Ammon's horn (tissue), 1 donor: ENCODE measurements at places on chromosomes 3 and 15.

GRCh38 chr3:169610888-169611291 is 52.6 kb downstream of the MECOM start:
- DNase-seq: no peak

GRCh38 chr15:99522288-99522687 is 43.5 kb upstream of the MEF2A start:
- no peak for DNase-seq

GRCh38 chr15:66773129-66773873 is 71.3 kb downstream of the SMAD6 start:
- no peak for DNase-seq

GRCh38 chr3:110521019-110521418 is 550.6 kb upstream of the NECTIN3 start:
- no peak for DNase-seq

GRCh38 chr15:84715441-84716035 is 401 bp downstream of the SEC11A start:
- peak; percentile 32 for DNase-seq

- no peak for DNase-seq
Observed at GRCh38 chr3:100083209-100083608, 31.1 kb downstream of the FILIP1L start.

DNA sequence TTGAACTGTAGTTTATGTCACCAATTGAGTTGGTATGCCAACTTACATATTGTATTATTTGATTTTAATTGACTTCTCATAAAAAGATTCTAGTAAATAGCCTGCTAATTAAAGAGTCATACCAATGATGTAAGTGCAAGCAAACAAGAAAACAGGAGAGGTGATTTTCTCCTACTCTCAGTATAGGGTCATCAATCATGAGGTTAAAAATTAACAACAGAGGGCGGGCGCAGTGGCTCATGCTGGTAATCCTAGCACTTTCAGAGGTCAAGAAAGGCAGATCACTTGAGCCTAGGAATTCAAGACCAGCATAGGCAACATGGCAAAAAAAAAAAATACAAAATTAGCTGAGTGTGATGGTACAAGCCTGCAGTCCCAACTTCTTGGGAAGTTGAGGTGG is 108.7 kb downstream of the MYO9A start:
- no peak for DNase-seq

- DNase-seq: no peak
Observed at GRCh38 chr3:192514081-192514753, 213.1 kb downstream of the FGF12 start.

- DNase-seq: no peak
Observed at GRCh38 chr15:39145854-39146625, 434.8 kb upstream of the THBS1 start.

- peak; percentile 72 for DNase-seq
Observed at GRCh38 chr15:64695561-64695992, 79.8 kb downstream of the RBPMS2 start.

DNA sequence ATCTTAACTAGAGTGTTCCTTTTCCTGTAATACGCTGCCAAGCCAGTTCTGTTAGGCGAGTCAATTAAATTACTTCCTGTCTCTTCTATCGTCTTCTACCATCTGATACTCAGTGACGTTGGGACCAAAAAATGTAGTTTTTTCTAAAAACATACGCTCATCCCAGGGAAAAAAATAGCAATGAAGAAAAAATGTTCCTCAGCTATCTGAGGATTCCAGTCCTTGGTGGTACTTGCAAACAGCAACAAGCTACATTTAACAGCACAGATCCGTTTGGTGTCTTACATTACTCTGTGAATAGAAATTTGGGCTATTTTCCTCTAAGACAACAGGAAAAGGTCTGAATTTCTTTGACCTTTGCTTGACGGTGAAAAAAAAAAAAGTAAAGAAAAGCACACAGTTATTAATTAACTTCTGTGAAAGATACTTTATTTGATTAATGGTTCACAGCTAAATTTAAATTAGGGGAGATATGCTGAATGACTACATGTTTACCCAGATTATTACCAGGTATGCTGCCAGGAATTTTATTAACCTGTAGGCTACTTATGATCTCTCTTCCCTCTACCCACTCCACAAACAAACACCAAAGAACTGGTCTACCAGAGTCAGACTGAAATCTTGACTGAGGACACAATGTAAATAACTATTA is 254.4 kb upstream of the ZPLD1 start:
- no peak for DNase-seq

DNA sequence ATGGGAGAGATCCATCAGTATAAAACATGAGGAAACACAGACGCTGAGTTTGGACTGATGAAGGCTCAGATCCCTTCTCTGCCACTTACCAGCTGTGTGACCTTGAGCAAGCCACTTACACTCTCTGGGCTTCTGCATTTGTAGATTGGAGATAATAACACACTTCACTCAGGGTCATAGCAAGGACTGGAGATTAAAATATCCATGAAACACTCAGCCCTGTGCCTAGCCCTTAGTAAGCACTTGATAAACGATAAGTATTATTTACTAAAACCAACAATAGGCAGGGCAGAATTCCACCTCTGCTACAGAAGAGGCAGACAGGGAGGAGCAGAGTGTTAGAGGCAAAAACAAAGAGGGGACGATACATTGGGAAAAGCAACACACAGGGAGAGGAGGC is 420.5 kb upstream of the WNT5A start:
- DNase-seq: no peak

DNA sequence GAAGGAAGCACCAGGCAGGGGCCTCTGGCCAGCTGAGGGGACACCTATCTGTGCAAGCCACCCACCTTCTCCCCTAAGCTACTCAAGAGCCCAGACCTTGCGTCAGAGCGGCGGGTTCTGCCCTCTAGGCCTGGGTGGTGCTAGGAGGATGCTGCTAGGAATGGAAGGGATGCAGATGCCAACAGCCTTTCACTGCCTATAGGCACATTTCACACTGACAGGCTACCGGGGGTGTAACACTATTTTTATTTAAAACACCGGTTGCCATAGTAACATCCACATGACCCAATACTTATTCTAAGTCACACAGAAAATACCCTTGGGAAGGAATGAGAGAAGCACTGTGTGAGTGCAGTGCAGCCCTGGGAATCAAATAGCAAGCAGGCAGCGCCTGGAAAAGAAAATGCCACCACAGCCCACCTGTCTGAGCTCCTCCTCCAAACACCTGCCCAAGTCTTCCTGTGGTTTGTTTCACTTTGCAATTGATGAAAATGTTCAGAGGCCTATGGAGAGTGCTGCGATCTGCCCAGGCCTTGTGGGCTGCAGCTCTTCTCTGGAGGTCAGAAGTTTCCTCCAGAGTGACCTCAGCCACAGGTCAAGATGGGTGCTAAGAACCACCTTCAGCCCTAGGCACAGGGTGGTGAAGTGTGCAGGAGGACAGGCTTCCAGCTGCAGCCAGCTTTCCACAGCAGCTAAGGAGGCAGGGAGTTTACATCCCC is 113.5 kb upstream of the TOPAZ1 start:
- DNase-seq: peak; percentile 45

DNA sequence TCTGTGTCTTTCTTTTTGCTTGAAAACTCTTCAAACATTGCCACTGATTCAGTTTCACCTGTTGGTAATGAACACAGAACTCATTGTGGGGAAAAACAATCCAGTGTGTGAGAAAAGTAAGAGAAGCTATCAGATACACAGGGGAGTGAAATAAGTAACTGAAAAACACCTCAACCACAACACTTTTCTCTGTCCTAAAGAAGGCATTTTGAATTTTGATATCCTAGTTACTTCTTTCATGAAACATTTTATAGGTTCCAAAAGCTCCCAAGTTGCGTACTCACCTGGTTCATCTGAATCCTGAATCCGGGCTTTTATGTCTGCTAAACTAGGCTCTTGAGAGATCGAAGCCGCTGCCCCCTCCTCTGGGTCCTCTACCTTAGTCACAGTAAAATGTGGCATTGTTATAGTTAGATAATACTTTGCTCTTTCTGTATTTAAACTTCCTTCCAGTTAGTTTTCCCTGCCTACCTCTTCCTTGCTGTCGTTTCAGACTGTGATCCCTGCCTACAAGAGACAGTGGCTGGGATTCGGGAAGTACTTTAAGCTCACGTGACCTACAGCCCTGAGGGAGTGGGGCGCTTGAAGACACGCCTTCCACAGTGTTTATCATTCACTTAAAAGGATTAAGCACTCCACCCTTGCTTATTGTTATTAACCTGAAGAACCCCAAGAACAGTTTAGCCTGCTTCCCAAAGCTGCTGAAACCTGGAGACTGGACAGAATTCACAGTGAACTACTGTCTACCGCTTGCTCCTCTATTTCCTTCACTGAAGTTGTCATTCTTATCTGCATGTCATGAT is 19.1 kb downstream of the SLC12A6 start:
- peak; percentile 63 for DNase-seq

DNA sequence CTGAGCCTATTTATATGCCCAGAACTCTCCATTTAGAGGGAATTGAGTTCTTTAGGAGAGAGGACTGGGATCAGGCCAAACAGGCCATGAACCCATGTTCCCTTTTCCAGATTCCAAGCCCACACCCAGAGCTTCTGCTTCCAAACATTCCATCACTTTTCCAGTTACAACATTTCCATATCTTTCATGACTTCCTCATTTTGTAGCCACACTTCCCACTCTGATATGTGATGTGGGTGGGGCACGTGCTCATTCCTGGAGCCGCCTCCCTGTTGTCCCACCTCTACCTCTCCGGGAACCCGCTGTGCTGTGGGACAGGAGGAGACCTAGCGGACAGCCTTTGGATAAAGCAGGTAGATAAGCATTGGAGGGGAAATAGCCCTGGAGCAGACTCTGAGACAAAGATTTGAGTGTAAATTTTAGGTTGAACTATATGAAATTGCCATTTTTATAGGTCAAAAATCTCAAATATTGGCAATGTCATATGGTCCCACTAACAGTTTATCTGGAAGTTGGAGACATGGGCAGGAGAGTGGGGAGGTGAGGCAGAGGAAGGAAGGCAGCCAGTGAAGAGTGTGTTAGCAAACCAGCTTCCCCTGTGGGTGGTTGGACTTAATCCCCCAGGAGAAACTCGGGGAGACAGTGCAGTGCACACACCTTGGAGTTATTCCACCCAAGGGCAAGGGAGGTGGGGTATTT is 31.8 kb downstream of the CYP8B1 start:
- no peak for DNase-seq

DNA sequence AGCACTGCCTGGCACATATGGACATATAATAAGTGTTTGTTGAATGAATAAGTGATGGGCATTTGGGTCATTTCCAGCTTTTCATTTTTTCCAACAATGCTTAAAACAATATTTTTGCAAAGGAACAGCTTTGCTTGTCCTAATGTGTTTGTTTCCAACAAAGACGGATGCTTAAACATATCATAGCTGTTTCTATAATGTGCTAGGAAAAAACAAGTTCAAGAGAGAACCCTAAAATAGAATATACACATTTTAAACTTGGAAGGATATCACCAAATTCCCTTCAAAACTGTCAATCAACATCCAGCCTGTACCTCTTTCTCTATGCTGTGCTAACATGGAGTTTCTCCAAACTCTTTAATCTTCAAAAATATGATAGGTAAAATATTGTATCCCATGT is 224.5 kb upstream of the WNT5A start:
- no peak for DNase-seq

DNA sequence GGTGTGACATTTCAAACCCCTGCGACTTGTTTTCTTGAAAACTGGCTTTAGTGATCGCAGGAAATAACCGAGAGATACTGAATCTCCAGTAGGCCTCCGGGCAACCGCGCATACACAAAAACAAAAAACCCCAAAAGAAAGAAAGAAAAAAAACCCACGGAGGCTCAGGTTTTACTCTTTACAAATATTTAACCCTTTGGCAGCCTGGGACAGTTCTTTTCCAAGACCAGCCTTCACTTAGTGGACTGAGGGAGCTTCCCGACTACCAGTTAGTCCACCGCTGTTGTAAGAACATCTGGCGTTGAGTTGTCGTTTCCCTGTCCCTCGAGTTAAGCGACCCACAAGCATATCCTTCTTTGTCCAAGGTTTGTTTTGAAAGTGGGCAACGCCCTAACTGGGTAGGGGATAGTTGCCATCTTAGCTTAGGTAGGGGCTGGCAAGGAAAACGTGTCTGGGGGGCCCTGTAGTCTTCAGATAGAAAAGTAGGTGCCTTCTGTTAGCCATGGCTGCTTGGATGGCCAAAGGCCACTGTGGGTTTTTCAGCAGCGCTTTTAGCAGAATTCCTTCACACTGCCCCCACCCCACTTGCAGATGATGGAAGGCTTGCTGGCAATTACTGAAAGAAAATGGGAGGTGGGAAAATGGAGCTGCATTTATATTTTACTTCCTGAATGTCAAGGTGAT is 6.9 kb downstream of the ISL2 start:
- no peak for DNase-seq

DNA sequence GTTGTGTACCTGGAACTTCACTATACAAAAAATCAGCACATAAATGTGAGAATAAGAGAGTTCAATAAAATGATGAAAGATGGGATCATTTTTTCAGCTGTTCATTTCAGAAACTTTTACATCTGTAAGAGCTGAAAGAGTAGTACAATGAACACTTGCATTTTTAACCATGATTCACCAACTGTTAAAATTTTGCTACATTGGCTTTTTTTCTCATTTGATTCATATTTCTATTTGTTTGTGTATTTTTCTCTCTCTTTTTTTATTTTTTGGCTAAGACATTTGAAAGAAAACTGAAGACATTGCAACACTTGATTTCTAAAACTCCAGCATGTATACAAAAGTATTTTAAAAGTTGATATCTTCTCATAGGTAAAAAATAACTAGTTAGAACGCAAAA is 98.3 kb upstream of the CDIN1 start:
- DNase-seq: no peak

- no peak for DNase-seq
Observed at GRCh38 chr3:40278791-40279190, 30.7 kb upstream of the EIF1B start.

GRCh38 chr15:45048794-45049631 is 26.0 kb downstream of the SORD start:
- peak; percentile 71 for DNase-seq

DNA sequence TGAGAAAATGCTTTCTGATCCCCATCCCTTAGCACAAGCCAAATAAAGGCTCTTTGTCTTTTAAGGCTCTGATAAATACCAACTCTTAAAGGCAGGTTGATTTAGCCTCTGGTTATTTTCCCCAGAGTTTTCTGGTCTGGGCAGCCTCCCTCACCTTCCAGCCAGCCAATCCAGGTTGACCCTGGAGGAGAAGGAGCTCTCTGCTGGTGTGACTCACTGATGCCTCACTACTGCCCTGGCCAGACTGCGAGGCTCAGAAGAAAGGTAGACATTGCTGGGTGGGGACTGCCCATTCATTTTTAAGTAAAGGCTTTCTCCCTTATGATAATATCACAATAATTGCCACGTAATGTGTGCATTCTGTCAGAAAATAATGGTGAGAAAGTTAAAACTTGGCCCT is 37.1 kb downstream of the SLCO3A1 start:
- DNase-seq: no peak

- DNase-seq: no peak
Observed at GRCh38 chr15:92409521-92409920, 15.8 kb downstream of the ST8SIA2 start.

GRCh38 chr3:78455712-78456433 is 1311.9 kb downstream of the ROBO1 start:
- DNase-seq: no peak

- DNase-seq: no peak
Observed at GRCh38 chr3:148087601-148088371, 609.9 kb upstream of the AGTR1 start.

- no peak for DNase-seq
Observed at GRCh38 chr3:55339819-55340218, 147.3 kb downstream of the WNT5A start.
